ENCODE measurements at places on chromosomes 13 and 19. TPM values are rescaled to one million over a fixed set of nuclear protein-coding genes. Genes with fewer than 3 reads are reported as not detected.

- no peaks in the 10 kb centered on the region for H3K4me1 ChIP-seq
- DNase-seq = no peak
- H3K36me3 ChIP-seq = no peaks in the 10 kb centered on the region
- no peaks in the 10 kb centered on the region for H3K27me3 ChIP-seq
Observed at GRCh38 chr13:85266331-85266730, 532.9 kb downstream of the SLITRK6 start.

- no peaks in the 10 kb centered on the region for H3K4me1 ChIP-seq
- no peak for DNase-seq
- no peaks in the 10 kb centered on the region for H3K36me3 ChIP-seq
- no peak overlapping the region for H3K27ac ChIP-seq
Observed at GRCh38 chr13:51305271-51305967, 34.1 kb upstream of the SERPINE3 start.

GRCh38 chr13:70310396-70311119 lies 202.3 kb upstream of the KLHL1 start:
- H3K4me1 ChIP-seq = no peaks in the 10 kb centered on the region
- H3K27me3 ChIP-seq = no peaks in the 10 kb centered on the region
- DNase-seq = peak; percentile 40
- no peaks in the 10 kb centered on the region for H3K36me3 ChIP-seq

PEAK3 gene
- 0.27 TPM for total RNA-seq

DNA sequence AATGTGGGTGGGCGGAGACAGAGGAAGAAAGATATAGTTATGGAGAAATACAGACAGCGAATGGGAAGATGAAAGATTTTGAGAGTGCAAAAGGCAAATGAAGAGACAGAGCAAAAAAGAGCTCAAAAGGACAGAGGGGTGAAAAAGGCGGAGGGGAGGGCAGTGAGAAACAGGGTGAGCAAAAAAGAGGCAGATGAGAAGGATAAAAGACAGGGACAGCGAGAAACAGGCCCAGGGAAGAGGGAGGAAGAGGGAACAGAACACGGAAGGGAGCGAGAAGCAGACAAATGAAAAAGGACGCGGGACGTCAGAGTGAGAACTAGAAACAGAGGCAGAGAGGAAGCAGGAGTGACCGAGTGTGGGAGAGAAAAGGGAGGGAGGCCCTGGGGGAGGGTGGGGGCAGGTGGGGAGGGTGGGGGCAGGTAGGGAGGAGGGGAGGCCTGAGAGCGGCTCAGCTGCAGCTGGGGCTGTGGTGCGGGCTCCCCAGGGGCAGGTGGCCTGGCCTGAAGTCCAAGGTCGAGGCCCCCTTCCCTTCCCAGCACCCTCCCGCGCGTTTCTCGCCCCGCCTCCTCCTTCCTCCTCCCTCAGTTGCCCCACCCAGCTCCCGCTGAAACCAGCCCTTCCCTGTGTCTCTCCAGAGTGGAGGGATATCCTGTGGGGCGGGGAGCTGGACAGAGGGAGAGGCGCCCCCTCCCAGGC lies 2.9 kb downstream of the KLK1 start:
- peak overlapping the region; percentile 25 for H3K27ac ChIP-seq
- no peak for DNase-seq
- no peaks in the 10 kb centered on the region for H3K4me1 ChIP-seq

- no peak overlapping the region for H3K4me3 ChIP-seq
- no peaks in the 10 kb centered on the region for H3K27me3 ChIP-seq
- no peaks in the 10 kb centered on the region for H3K4me1 ChIP-seq
- no peak for DNase-seq
- H3K27ac ChIP-seq = no peak overlapping the region
Observed at GRCh38 chr13:84029396-84029795, 147.1 kb upstream of the SLITRK1 start.

GRCh38 chr19:31678421-31678820 lies 329.2 kb upstream of the TSHZ3 start:
- H3K27ac ChIP-seq = no peak overlapping the region
- H3K4me3 ChIP-seq = no peak overlapping the region
- DNase-seq = no peak
- H3K27me3 ChIP-seq = no peaks in the 10 kb centered on the region
- no peaks in the 10 kb centered on the region for H3K36me3 ChIP-seq

- H3K4me3 ChIP-seq = no peak overlapping the region
- H3K36me3 ChIP-seq = no peaks in the 10 kb centered on the region
- no peaks in the 10 kb centered on the region for H3K4me1 ChIP-seq
Observed at GRCh38 chr13:23321535-23322241, 111.8 kb downstream of the SACS start.

- no peaks in the 10 kb centered on the region for H3K4me1 ChIP-seq
- H3K4me3 ChIP-seq = no peak overlapping the region
- H3K36me3 ChIP-seq = no peaks in the 10 kb centered on the region
- no peaks in the 10 kb centered on the region for H3K27me3 ChIP-seq
- H3K27ac ChIP-seq = no peak overlapping the region
Observed at GRCh38 chr13:76799696-76800095, 86.5 kb downstream of the KCTD12 start.

APOC1 gene
- total RNA-seq = 7.3 TPM

GRCh38 chr13:100274942-100275506 lies 186.1 kb downstream of the PCCA start:
- no peaks in the 10 kb centered on the region for H3K4me1 ChIP-seq
- H3K4me3 ChIP-seq = no peak overlapping the region
- H3K27ac ChIP-seq = no peak overlapping the region

DNA sequence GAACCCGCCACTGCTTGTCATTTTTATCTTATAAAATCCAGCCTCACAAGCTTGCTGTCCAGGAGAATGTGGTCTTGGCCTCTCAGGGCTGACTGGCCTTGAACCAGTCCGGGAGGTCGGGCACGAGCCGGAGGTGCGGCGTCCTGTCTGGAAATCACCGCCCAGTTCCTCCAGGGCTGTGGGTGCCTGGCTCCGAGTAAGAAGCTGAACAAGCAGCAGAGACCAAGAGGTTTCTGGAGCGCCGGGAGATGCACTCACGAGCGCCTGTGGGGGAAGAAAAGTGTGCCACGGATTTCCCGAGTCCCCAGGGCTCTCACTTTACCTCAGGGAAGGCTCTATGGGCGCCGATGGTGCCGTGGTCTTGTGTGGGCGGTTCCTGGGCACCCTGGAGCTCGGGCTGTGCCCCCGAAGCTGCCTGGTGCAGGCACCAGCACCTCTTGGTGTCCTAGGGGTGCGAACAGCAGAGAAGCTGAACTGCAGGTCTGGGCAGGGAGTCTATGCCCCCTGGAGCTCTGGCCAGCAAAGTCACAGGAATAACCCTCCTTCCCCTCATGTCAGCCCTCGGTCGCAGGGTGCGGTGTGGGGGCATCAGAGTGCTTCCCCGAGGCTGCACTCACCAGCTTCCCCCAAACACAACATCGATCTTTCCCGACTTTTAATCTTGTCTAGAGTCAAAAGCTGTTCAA lies 50.0 kb downstream of the GAS6 start:
- H3K36me3 ChIP-seq = no peaks in the 10 kb centered on the region
- H3K27ac ChIP-seq = no peak overlapping the region
- DNase-seq = no peak
- H3K27me3 ChIP-seq = no peaks in the 10 kb centered on the region
- no peak overlapping the region for H3K4me3 ChIP-seq

- DNase-seq = no peak
- no peak overlapping the region for H3K27ac ChIP-seq
- H3K4me1 ChIP-seq = no peaks in the 10 kb centered on the region
- H3K4me3 ChIP-seq = no peak overlapping the region
- H3K36me3 ChIP-seq = no peaks in the 10 kb centered on the region
- H3K27me3 ChIP-seq = no peaks in the 10 kb centered on the region
Observed at GRCh38 chr13:78862446-78862845, 203.5 kb upstream of the OBI1 start.

GRCh38 chr13:63436325-63436668 lies 2020.6 kb upstream of the PCDH20 start:
- no peak for DNase-seq
- H3K4me1 ChIP-seq = no peaks in the 10 kb centered on the region
- no peaks in the 10 kb centered on the region for H3K27me3 ChIP-seq
- no peak overlapping the region for H3K4me3 ChIP-seq
- no peaks in the 10 kb centered on the region for H3K36me3 ChIP-seq

DNA sequence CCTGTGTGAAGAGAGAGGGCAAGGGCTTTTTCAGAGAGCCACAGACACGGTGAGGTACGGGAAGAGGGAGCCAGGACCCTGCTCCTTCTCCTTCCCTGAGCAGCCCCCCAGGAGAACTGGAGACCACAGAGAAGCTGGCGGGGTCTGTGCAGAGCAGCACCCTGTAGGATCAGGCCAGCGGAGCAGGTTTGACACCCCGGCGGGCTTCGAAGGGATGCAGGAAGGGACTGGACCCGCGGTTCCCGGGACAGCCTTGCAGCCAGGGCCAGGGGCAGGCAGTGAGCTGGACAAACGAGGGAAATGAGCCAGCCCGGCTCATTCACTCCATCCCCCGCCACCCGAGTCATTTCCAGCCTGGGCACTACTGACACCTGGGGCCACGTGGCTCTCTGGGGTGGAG lies 22.2 kb downstream of the CPAMD8 start:
- no peak overlapping the region for H3K4me3 ChIP-seq
- no peak overlapping the region for H3K27ac ChIP-seq
- no peak for DNase-seq
- H3K4me1 ChIP-seq = no peaks in the 10 kb centered on the region
- H3K36me3 ChIP-seq = no peaks in the 10 kb centered on the region

GRCh38 chr19:33424181-33424580 lies 50.7 kb downstream of the CEBPG start:
- no peaks in the 10 kb centered on the region for H3K4me1 ChIP-seq
- H3K4me3 ChIP-seq = no peak overlapping the region
- no peak for DNase-seq
- no peak overlapping the region for H3K27ac ChIP-seq

ZNF497 gene
- 11.0 TPM for total RNA-seq

KIR2DL4 gene
- not detected for total RNA-seq

- no peak overlapping the region for H3K4me3 ChIP-seq
- H3K27ac ChIP-seq = no peak overlapping the region
- no peak for DNase-seq
- H3K4me1 ChIP-seq = no peaks in the 10 kb centered on the region
- H3K27me3 ChIP-seq = no peaks in the 10 kb centered on the region
- no peaks in the 10 kb centered on the region for H3K36me3 ChIP-seq
Observed at GRCh38 chr13:77235456-77236022, 91.4 kb downstream of the MYCBP2 start.

- no peak overlapping the region for H3K4me3 ChIP-seq
- H3K27ac ChIP-seq = no peak overlapping the region
- H3K36me3 ChIP-seq = no peaks in the 10 kb centered on the region
- DNase-seq = no peak
Observed at GRCh38 chr13:108830916-108831315, 201.5 kb downstream of the MYO16 start.

- H3K27ac ChIP-seq = no peak overlapping the region
- H3K4me1 ChIP-seq = peaks cover 4% of the 10 kb centered on the region
- no peak for DNase-seq
- no peak overlapping the region for H3K4me3 ChIP-seq
Observed at GRCh38 chr13:72198967-72199560, 332.1 kb upstream of the DACH1 start.

DNA sequence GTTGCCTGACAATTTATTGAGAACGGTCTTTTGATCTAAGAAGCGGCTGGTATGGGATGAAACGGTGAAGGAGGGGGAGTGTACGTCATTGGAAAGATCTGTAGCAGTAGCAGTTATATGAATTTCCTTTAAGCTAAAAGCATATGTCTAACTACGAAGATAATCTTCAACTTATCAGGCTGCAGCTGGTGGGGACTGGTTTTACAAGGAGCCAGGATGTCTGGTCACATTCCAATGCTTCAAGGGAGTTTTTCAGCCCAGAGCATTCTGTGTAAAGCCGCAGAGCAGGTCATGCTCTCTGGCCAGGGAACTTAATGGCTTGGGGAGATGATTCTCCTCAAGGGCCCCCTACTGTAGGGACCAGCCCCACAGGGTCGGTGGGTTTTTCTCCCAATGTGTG lies 29.2 kb downstream of the CLEC4M start:
- no peak for DNase-seq
- H3K4me1 ChIP-seq = no peaks in the 10 kb centered on the region
- H3K27ac ChIP-seq = no peak overlapping the region
- no peak overlapping the region for H3K4me3 ChIP-seq
- no peaks in the 10 kb centered on the region for H3K36me3 ChIP-seq

CCDC159 gene
- total RNA-seq = 51.5 TPM

DNA sequence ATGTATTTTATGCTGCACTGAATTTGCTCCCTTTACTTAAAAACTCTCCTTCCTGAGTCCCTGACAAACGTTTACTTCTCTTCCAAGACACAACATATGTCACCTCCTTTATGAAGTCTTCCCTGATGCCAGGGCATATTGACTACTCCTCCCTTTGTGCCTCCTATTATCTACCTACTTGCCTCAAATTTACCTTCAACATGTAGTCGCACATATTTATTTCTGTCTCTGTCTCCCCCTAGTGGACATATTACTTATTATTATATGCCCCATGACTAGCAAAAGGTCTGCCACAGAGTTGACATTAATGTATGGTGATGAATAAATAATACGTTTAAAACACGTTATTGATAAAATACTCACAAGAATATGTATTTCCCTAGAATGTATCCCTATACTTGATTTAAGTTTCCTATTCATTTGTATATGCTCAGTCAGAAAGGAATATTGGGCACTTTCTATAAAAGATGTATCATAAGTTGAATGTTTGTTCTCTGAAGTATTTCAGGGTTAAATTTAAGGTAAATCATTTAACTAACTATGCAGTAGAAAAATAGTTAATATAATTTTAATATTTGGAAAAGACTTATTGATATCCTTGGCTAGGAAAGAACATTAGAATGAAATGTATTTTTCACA lies 250.3 kb upstream of the ATXN8OS start:
- H3K27me3 ChIP-seq = no peaks in the 10 kb centered on the region
- H3K27ac ChIP-seq = no peak overlapping the region
- no peak overlapping the region for H3K4me3 ChIP-seq
- H3K36me3 ChIP-seq = no peaks in the 10 kb centered on the region
- no peaks in the 10 kb centered on the region for H3K4me1 ChIP-seq

STOML3 gene
- total RNA-seq = not detected

ZNF235 gene
- 6.2 TPM for total RNA-seq

DNA sequence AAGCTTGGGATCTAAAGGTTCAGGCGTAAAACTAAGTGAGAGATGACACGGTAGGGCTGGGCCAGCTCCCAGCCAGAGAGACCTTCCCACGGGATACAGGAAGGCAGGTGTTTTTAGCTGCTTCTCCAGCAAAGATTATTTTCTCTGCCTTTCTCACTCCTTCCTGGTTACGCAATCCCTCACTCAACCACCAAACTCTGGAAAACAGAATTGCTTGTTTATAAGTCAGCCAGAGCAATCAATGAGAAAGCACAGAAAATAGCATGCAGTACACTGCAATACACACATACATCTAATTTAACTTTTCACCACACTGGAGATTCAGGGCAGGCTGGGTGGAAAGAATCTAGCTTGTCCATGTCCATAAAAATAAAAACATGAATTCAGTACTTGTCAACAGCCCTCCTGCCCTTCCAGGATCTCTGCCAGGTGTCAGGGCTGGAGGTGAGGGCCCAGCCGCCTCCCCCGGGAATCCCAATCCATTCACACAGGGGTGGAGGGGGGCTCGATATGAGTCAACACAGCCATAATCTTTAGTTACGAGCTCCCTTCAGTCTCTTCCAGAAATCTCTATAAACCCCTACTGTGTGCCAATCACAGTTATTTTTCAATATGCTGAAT lies 12.2 kb downstream of the RHPN2 start:
- DNase-seq = peak; percentile 27
- no peaks in the 10 kb centered on the region for H3K27me3 ChIP-seq
- H3K4me1 ChIP-seq = peaks cover 4% of the 10 kb centered on the region
- peak overlapping the region; percentile 72 for H3K27ac ChIP-seq
- H3K36me3 ChIP-seq = no peaks in the 10 kb centered on the region
- no peak overlapping the region for H3K4me3 ChIP-seq
